CD4-positive, alpha-beta T cell treated with Interleukin-17A for 4 hours (primary cell): ENCODE measurements at places on chromosomes 5 and 9.

GRCh38 chr5:95375591-95375990, 15.6 kb upstream of the FAM81B start:
- DNase-seq: no peak

- DNase-seq: no peak
These were observed 213.6 kb downstream of the EFNA5 start for GRCh38 chr5:107457138-107457537.

DNA sequence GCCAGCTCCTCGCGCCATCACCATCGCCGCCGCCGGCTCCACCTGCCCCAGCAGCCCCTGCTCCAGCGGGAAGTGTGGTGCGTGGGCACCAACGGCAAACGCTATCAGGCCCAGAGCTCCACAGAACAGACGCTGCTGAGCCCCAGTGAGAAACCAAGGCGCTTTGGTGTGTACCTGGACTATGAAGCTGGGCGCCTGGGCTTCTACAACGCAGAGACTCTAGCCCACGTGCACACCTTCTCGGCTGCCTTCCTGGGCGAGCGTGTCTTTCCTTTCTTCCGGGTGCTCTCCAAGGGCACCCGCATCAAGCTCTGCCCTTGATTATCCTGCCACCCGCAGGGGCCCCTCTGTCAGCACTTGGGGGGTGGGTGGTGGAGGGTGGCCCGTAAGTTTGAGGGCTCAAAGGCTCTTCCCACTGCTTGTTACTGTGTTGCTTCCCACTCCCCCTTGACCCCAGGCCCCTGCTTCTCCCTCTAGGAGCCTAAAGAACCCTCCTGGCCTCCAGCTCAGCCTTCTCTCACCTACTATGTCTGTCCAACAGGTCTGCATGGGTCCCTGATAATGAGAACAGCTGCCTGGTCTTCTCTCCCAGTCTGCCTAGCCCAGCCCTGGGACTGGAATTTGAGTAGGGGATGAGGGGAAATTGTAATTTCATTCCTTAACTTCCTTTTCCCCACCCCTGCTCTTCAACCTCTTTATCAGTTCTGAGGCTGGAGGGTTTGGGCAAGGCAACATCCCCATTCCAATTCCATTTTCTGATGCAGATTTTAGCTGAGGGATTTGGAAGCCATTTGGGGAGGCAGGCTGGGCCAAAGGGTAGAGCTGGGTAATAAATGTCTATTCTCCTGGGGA, 9.0 kb downstream of the RACK1 start:
- no peak for DNase-seq

DNA sequence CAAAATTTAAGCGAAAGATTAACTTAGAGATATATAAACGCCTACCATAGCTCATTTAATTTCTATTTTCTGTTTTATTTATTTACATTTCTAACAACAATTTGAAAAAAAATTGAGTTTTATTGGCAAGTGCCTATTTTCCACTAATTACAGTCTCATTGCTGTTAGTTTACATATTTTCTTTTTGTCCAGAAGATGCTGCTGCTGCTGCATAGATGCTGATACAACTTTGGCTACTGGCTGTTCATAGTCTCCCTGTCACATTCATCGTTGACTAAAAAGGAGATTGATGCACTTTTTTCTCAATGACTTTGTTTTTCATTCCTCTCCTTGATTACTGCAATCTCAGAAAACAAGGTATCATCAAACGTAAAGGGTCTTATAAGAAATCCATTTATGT, 235.4 kb downstream of the CDH9 start:
- DNase-seq: no peak

DNA sequence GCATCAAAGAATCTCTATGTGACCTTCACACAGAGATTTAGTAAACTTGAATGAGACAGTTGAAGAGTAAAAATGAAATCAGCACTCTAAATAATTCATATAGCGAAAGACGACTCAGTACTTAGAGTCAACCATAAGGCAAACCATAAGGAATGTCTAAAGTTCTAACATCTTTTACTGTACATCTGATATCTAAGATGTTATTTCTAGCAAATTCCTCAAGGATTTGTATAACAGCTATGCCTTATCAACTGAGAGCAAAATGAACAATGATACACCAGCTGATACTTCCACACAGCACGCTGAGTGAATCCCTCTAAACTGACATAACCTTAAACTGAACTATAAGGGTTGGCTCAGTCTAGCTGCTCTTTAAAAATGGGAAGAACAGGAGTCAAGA, 760.3 kb downstream of the EFNA5 start:
- no peak for DNase-seq

- DNase-seq: no peak
These were observed 624.9 kb upstream of the GRAMD2B start for GRCh38 chr5:125798307-125798706.

- DNase-seq: no peak
These were observed 99.1 kb downstream of the DPYSL3 start for GRCh38 chr5:147410496-147411358.

DNA sequence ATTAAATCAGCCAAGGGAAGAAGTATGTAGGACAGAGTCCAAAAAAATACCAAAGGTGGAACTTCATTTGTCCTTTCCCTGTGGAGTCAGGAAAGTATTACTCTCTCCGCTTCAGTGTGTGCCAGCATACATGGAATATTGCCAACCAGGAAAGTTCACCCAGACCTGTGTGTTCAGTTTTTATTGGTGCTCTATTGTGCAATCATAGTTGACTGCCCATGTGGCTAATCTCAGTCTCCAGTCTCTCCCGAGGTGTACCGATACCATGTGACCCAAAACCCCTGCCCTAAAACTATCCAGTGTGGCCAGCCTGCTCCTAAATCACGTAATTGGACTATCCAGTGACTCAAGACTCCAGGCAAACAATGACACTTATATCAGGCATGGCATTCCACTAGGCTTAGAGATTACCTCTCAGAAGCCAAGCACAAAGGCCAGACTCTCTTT, 38.8 kb downstream of the NFX1 start:
- no peak for DNase-seq

GRCh38 chr9:129071526-129072126, 9.3 kb upstream of the DOLPP1 start:
- peak; percentile 53 for DNase-seq

- no peak for DNase-seq
These were observed 1888.9 kb upstream of the CDH6 start for GRCh38 chr5:29304545-29304944.

GRCh38 chr9:133604214-133604613, 5.0 kb downstream of the FAM163B start:
- DNase-seq: peak; percentile 58

GRCh38 chr5:63563008-63563917, 399.0 kb downstream of the HTR1A start:
- DNase-seq: no peak

DNA sequence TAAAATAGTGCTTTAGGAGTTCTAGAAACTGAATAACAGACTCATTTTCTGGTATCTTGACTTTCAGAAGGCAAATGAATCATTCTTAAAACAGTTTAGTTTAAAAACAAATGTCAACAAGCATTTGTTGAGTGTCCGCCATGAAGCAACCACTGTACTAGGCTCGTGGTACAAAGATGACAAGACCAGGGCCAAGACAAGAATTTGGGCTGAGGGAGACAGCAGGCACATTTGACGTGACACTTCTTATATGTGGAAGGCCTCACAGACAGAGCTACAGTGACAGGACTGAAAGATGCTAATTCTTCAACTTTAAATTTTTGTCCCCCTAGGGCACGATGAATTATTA, 14.4 kb upstream of the ZNF131 start:
- DNase-seq: no peak

- DNase-seq: no peak
These were observed 190.5 kb upstream of the PPP1R26 start for GRCh38 chr9:135289081-135289491.

DNA sequence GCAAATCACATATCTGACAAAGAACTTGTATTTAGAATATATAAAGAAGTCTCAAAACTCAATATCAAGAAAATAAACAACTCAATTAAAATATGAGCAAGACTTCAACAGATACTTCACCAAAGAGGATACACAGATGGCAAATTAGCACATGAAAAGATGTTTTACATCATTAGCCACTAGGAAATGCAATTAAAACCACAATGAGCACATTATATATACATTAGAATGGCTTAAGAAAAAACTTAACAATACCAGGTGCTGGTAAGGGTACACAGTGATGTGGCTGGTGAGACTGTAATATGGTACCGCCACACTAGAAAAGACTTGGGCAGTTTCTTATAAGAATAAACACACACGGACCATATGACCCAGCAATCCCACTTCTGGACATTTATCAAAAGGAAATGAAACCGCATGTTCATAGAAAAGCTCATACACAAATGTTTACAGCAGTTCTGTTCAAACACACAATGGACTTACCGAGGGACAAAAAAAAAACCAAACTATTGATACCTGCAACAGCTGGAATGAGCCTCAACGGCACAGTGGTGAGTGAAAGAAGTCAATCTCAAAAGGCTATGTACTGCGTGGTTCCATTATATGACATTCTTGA, 27.6 kb downstream of the SEMA4D start:
- peak; percentile 5 for DNase-seq

GRCh38 chr9:2377117-2377516, 244.5 kb upstream of the VLDLR start:
- no peak for DNase-seq

GRCh38 chr9:135084262-135084661, 3.2 kb upstream of the OLFM1 start:
- no peak for DNase-seq
